ENCODE measurements at places on chromosomes 16 and 17. TPM values are rescaled to one million over a fixed set of nuclear protein-coding genes. Genes with fewer than 3 reads are reported as not detected.

The KIF2B gene
- total RNA-seq = not detected

The GJC1 gene
- total RNA-seq = 33.3 TPM

The NXPH3 gene
- 0.19 TPM for total RNA-seq

The NEURL4 gene
- 33.5 TPM for total RNA-seq

The VPS9D1 gene
- total RNA-seq = 3.6 TPM

The SLC35G6 gene
- total RNA-seq = not detected

The NME4 gene
- total RNA-seq = 436 TPM

The AGRP gene
- total RNA-seq = not detected

The ZC3H7A gene
- 25.6 TPM for total RNA-seq

The SEC14L1 gene
- 37.4 TPM for total RNA-seq

The KSR1 gene
- total RNA-seq = 12.7 TPM

The FOXN1 gene
- total RNA-seq = not detected

The ABCA8 gene
- 0.44 TPM for total RNA-seq

The CA5A gene
- not detected for total RNA-seq

The CAVIN1 gene
- total RNA-seq = 487 TPM

The ICAM2 gene
- total RNA-seq = not detected

The KRT40 gene
- total RNA-seq = not detected

The TTYH2 gene
- total RNA-seq = 1.8 TPM

The NPW gene
- 1.5 TPM for total RNA-seq

The RAP1GAP2 gene
- 18.7 TPM for total RNA-seq

The CCDC78 gene
- 5.9 TPM for total RNA-seq

The HSF5 gene
- not detected for total RNA-seq

The MYOCD gene
- total RNA-seq = 0.96 TPM

The EXOSC6 gene
- total RNA-seq = 12.2 TPM

The SLC13A2 gene
- total RNA-seq = 0.21 TPM
